ENCODE measurements at places on chromosomes 16 and 17. TPM values are rescaled to one million over a fixed set of nuclear protein-coding genes. Genes with fewer than 3 reads are reported as not detected.

The SLC5A10 gene
- not detected for total RNA-seq

The LPCAT2 gene
- 62.1 TPM for total RNA-seq

The ADAD2 gene
- total RNA-seq = not detected

The PLXDC1 gene
- not detected for total RNA-seq

The KRT16 gene
- 1.6 TPM for total RNA-seq

The NPIPB4 gene
- 87.8 TPM for total RNA-seq

The KCNH6 gene
- total RNA-seq = not detected

The HBA1 gene
- 4.4 TPM for total RNA-seq

The LONP2 gene
- total RNA-seq = 22.9 TPM

The KRT40 gene
- not detected for total RNA-seq

The TBC1D3L gene
- 7.0 TPM for total RNA-seq

The NME1 gene
- total RNA-seq = 345 TPM

The KRTAP3-1 gene
- not detected for total RNA-seq
